ENCODE measurements at places on chromosomes 1 and 21. TPM values are rescaled to one million over a fixed set of nuclear protein-coding genes. Genes with fewer than 3 reads are reported as not detected.

Gene UBE2U
- not detected for total RNA-seq

Gene FTCD
- 0.83 TPM for total RNA-seq

Gene PGM1
- 199 TPM for total RNA-seq

Gene LEMD1
- total RNA-seq, result not detected

DNA sequence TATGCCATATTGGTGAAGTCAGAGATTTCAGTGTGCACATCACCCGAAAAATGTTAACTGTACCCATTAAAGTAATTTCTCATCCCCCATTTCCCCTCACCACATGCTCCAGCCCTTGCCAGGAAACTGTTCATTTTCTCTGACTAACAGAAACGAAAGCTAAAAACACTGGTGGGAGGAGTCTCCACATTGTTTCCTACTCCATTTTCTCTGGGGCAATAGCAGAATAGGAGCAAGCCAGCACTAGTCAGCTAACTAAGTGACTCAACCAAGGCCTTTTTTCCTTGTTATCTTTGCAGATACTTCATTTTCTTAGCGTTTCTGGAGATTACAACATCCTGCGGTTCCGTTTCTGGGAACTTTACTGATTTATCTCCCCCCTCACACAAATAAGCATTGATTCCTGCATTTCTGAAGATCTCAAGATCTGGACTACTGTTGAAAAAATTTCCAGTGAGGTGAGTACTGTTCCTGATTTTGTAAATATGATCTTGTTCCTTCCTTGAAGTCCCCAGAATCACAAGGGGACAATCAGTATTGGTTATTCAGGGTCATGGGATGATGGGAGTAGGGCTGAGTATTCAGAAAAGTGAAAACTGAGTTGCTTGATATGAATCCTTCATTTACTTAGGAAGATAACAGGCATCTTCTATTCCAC lies at the start of gene IFI16:
Gene IFI16, plus strand, starts transcription at position 204 of the 658 bp plus-strand sequence. CDS start 4,774 bp downstream, outside the sequence.
- no peak for DNase-seq

DNA sequence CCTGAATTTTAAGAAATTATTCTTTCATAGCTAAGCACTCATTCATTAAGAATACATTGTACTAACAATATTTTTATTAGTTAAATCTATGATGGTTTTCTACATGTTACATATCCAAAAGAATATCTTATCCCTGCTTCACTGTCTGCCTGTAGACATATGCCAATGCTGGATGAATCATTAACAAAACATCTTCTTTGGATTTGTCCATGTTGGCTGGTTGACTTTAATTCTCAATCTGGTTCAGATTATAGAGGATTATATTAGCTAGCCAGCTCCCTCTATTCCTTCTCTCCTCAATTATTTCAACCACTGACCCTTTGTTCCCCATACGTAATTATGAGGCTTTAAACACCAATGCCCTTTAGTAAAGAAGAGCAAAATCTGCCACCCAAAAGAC lies 138.9 kb upstream of the DMRTA2 start:
- DNase-seq, result no peak

GRCh38 chr1:198934426-198934825 lies 295.6 kb downstream of the PTPRC start:
- DNase-seq, result no peak
